HTR-8/SVneo (cell line): ENCODE measurements at places on chromosomes 12 and 14.

DNA sequence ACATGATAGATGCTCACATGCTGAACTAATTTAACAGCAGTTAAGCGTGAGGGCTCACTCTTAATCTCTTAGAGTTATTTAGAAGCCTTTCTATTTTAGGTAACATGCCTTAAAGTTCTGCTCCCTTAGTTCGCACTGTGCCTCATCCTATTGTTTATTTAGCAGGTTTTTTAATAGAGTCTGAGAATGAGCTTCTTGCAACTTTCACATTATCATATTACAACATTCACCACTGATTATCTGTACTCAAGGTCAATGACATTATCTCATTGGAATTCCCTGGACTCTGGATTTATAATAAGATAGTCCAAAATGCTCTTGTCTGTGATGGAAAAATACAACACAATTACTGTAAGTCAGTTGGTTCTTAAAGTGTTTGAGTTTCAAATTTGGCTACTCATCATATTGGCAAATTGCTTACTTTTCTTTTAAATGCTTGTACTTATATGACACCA, 183.6 kb upstream of the SLC38A2 start:
- DNase-seq = no peak

- DNase-seq = no peak
Observed at GRCh38 chr12:111285200-111285599, 83.7 kb downstream of the PHETA1 start.

- no peak for DNase-seq
Observed at GRCh38 chr12:132619386-132620112, 973 bp downstream of the P2RX2 start.

DNA sequence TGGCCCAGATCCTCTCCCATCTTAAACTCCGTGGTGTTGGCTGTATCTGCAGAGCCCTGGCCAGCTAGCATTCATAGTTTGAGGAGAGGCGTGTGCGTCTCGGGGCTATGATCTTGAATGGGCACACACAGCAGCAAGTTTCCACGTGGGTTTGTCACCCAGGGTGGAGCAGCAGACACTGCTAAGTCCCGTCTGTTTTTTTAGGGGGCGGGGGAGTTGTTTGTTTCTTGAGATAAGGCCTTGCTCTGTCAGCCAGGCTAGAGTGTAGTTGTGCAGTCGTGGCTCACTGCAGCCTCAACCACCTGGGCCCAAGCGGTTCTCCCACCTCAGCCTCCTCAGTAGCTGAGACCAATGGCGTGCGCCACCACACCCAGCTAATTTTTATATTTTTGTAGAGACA, 20.1 kb upstream of the TEX22 start:
- no peak for DNase-seq

- DNase-seq = no peak
Observed at GRCh38 chr14:63644741-63645140, 3.1 kb upstream of the WDR89 start.

- no peak for DNase-seq
Observed at GRCh38 chr12:57085999-57086492, 2.9 kb upstream of the NAB2 start.
